Stimulated activated CD8-positive, alpha-beta memory T cell treated with anti-CD3 and anti-CD28 coated beads, Interleukin-15, amount 100 ng/mL, for 4 hours (primary cell): ENCODE measurements at places on chromosomes 12 and 14.

DNA sequence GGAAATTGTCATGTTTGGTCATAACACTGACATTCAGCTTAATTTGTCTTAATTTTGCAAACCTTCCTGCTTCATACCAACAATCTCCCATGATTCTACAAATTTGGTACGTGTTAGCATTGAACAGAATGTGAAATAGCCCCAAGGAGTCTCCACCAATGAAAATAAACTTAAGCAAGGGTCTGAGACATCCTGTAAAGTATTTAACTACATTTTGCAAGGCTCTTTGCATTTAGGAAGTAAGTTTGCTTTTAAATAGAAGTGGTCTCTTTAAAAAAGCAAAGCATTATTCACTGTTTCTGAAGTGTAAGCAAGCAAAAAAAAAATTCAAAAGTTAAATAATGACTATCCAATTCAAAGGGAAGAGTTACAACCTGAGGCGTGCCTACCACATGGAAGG lies 79.9 kb downstream of the WASHC3 start:
- DNase-seq = no peak

GRCh38 chr12:85029456-85029855 lies 6.6 kb downstream of the TSPAN19 start:
- no peak for DNase-seq

- no peak for DNase-seq
These were observed 40.2 kb downstream of the HSP90AA1 start for GRCh38 chr14:102046337-102047278.

GRCh38 chr14:34203251-34203722 lies 252.4 kb upstream of the EGLN3 start:
- no peak for DNase-seq

- DNase-seq = no peak
These were observed 198.7 kb upstream of the DCN start for GRCh38 chr12:91381309-91381804.

- DNase-seq = no peak
These were observed 59.8 kb upstream of the VASH1 start for GRCh38 chr14:76701436-76701835.

DNA sequence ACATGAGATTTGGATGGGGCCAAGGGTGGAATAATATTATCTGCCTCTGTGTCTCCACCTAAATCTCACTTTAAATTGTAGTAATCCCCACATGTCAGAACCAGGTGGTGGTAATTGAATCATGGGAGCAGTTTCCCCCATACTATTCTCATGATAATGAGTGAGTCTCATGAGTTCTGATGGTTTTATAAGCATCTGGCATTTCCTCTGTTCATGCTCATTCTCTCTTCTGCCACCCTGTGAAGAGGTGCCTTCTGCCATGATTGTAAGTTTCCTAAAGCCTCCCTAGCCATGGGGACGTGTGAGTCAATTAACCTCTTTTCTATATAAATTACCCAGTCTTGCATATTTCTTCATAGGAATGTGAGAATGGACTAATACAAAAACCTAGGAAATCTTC lies 29.9 kb downstream of the TSPAN19 start:
- no peak for DNase-seq

DNA sequence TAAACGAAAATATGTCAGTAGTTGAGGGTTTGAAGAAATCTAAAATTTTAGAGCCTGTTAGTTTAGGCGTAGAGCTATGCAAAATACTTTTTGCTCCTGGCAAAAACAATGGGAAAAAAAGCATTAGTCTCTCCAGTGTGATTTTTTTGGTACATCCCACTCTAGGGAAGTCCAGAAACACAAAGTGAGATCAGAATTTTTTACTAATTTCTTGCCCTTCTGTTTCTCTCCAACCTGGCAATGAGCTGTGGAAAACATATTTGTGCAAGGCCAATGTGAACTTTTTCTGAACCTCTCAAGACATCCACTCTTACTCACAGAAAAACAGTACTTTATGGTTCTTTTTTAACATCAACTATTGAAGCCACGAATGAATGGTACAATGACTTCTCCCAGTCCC lies 56.9 kb upstream of the DCN start:
- DNase-seq = no peak

- no peak for DNase-seq
These were observed 17.7 kb upstream of the C14orf180 start for GRCh38 chr14:104561632-104562495.

- DNase-seq = no peak
These were observed 19.5 kb downstream of the VSX2 start for GRCh38 chr14:74258764-74259035.

DNA sequence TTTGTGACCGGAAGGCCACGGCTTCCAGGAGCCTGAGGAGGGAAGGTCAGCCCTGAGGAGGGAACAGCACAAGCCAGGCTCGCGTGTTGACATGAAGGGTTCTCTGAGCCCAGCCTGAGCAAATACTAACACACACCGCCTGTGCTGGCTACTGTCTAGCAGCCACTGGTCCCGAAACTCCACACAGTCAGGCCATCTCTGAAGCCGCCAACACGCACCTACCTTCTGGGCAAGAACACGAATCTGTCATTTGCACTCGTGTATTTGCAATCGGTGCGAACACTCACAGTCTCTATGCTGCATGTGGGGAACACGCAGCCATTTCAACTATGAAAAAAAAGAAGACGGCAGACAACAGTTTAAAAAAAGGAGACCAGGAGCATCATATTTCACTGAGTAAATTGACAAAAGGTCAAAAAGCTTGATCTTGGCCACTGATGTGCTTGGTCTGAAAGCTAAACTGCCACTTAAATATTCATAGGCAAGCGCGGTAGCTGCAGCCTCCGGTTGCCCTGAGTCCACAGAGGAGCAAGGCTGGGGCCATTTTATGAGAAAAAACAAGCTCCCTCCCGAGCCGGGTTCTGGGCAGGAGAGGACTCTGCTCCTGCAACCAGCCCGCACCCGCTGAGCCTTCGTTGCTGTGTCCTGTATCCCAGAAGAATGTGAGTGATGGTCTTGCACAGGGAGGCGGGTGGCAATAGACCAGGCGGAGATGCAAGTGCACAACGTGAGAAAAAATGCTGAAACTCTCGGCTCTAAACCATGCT lies 57.8 kb downstream of the RIMBP2 start:
- DNase-seq = no peak
